Activated CD8-positive, alpha-beta memory T cell treated with anti-CD3 and anti-CD28 coated beads, Interleukin-2, amount 50 U/mL, for 4 hours (primary cell): ENCODE measurements at places on chromosomes 12 and 14.

- DNase-seq, result no peak
Measured at GRCh38 chr12:132651444-132652100, 33.0 kb downstream of the P2RX2 start.

GRCh38 chr14:69464379-69464778 lies 20.1 kb upstream of the PLEKHD1 start:
- DNase-seq, result no peak

DNA sequence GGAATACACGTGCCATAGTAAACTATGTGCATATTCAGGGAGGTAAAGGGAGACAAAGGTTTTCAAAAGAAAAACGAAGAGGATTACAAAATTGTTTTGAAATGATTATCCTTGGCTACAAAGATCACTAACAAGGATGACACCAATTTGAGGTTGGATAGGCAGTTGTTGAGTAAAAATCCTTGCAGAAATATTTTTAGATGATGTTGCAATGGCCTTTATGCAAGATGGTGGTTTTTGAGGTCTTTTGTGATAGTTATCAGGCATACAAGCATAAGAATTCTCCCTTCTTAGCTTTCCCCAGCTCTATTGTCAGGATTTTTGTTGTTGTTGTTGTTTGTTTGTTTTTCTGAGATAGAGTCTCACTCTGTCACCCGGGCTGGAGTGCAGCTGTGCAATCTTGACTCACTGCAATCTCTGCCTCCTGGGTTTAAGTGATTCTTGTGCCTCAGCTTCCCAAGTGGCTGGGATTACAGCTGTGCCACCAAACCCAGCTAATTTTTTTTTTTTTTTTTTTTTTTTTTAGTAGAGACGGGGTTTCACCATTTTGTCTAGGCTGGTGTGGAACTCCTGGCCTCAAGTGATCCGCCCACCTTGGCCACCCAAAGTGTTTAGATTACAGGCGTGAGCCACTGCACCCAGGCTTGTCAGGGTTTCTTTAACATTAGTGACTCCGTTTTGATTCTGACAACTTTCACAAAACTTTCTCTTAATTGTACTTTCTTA lies 7.8 kb downstream of the RNASE1 start:
- no peak for DNase-seq

DNA sequence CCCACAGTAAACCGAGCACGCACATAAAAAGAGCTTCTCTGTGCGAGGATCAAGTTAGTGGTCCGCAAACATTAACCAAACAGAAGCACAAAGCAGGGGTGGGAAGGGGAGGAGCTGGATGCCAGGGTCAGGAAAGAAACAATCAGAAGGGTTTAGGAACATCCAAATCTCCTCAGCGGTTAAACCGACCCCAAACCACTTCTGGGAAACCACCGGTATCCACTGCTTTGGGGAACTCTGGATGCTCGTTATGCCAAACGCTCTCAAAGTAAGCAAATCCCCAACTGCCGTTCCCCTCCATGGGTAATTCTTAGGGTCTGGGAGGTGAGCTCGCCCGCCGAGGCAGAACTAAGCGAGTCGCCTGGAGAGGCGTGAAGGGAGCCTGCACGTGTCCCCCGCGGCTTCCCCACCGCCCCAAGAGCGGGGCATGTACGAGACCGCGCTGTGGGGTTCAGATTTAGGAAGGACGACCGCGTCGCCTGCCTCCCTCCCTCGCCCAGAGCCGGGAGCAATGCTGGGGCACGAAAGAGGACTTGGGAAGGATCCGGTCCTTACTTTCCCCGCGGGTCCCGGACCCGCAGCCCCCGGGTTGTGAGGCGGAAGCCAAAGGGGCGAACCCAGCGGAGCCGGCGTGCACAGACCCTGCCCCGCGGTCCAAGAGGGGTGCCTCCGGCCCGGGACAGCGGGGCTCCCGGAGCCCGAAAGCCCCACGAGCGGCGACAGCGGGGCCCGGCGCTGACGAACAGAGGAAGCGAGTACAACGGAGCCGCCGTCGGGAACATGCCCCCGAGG lies 711 bp downstream of the SBNO1 start:
- peak; percentile 36 for DNase-seq

GRCh38 chr12:68868043-68868790 lies 60.2 kb downstream of the MDM2 start:
- no peak for DNase-seq

GRCh38 chr14:63478437-63478852 lies 64.7 kb downstream of the PPP2R5E start:
- no peak for DNase-seq
